ENCODE measurements at places on chromosomes 4 and X.

- DNase-seq: no peak
Measured at GRCh38 chrX:47175588-47175980, 18.0 kb upstream of the UBA1 start.

DNA sequence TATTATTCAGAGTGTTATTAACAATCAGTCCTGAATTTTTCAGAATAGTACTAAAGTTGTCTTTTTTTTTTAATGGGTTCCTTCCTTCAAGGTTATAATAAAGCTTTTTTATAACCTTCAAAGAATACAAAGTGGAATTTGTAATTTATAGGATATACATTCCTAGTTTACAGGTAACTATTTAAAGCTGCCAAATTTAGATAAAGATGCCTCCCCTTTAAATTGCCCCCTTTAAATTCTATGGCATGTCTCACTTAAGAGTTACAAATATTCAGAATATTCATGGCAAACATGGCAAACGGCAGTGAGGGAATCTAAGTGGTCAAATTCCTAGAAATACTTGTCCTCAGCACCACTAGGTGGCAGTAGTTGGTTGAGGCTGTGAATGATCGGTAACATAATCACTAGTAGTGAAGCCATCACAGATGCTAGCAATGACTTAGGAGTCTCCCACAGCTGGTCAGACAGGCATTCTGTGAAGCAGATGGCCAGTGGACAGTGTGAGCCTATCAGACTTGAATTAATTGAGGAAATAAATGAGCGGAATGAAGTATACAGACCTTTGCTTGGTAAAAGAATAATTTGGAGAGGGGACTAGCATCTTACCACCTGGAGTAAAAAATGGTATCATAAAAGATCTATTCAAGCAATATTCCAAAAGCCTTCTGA, 86.4 kb downstream of the CBR4 start:
- DNase-seq: peak; percentile 74

GRCh38 chr4:88381123-88381522, 2.5 kb downstream of the HERC6 start:
- DNase-seq: no peak

DNA sequence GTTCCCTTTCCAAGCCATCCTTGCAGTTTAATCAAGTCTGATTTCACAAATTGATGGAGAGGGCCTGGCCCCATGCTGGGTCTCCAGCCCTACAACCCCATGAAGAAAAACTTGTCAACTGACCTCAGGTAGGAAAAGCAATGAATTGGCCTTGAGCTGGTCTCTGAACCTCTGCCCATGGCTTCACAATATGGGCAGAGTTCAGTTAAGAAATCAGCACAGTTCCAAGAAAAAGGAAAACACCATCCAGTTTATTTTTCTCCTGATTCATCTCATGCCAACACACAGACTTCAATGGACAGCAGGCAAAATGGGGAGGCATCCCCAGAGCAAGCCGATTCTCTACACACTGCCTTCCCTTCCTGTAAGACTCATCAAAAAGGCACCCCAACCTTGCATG, 3.3 kb downstream of the RIPPLY1 start:
- DNase-seq: peak; percentile 0

GRCh38 chrX:3592184-3592583, 121.3 kb downstream of the PRKX start:
- no peak for DNase-seq

- DNase-seq: peak; percentile 26
Measured at GRCh38 chrX:22366166-22366702, 93.5 kb downstream of the CBLL2 start.

DNA sequence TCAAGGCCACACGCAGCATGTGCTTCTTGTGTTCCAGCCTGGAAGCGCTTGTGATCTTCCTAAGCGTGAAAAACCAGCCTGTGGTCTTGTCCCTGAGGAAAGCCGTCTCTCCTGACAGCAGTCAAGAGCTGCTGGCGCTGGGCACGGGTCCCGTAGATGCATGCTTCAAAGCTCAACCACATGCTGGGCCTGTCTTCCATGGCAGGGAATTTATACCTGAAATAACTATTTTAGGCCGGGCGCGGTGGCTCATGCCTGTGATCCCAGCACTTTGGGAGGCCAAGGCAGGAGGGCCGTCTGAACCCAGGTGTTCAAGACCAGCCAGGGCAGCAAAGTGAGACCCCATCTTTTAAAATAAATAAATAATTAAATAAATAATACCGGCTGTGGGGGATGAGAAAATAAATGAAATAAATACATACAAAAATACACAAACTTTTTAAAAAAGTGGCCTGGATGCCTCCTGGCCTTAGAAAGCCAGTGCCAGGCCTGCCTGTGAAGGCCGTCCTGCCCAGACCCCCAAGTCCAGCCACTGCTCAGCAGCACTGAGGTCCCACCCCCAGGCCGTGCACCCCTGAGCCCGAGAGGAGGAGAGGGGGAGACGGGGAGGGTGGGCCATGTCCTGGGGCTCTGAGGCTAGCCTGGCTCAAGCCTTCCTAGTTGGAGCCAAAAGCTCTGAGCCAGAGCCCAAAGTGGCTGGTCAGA, 10.4 kb downstream of the LRPAP1 start:
- DNase-seq: no peak

GRCh38 chrX:11040405-11040804, 70.7 kb upstream of the HCCS start:
- DNase-seq: no peak

GRCh38 chr4:98447648-98448047, 186.5 kb downstream of the RAP1GDS1 start:
- DNase-seq: no peak

- DNase-seq: no peak
Measured at GRCh38 chrX:150041208-150041607, 102.9 kb upstream of the EOLA2 start.

- DNase-seq: peak; percentile 86
Measured at GRCh38 chrX:124406294-124407014, 60.1 kb downstream of the SH2D1A start.

- DNase-seq: no peak
Measured at GRCh38 chr4:129394635-129395034, 298.7 kb downstream of the C4orf33 start.

- DNase-seq: no peak
Measured at GRCh38 chr4:151820004-151820403, 59.2 kb upstream of the GATB start.

DNA sequence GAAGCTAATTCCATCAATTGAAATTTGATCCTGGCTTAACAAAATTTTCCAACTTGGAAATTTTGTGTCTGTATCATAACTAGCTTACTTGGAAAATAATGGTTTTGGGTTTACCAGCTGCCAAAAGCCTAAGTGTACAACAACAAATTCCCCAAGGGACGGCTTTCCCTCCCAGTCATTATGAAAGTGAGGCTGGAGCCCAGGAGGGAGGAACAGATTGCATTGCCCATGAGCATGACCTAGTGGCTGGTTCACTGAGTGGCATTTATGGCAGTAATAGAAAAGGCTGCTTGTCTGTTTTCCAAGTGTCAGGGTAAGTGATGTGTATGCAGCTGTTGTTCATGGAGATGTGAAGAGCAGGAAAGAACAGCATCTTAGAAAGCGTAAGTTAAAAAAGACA, 70.8 kb upstream of the HHIP start:
- DNase-seq: no peak

DNA sequence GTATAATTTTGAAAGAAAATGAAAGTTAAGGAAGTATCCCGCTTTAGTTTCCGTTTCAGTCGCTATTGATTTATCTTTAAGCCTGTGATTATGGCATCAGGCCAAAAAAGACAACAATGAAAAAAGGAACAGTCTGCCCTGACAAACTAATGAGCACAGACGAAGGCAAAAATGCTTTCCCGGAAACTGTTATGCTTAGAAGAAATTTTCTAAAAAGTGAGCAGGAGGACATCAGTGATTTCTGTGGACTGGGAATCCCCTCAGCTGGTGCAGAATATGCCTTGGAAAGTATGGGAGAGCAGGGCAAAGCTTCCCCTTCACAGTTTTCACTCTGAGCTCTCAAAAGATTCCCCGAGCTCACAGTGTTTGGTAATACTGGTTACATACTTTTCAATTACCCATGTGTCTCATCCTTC, 5.1 kb upstream of the CXCL10 start:
- no peak for DNase-seq

DNA sequence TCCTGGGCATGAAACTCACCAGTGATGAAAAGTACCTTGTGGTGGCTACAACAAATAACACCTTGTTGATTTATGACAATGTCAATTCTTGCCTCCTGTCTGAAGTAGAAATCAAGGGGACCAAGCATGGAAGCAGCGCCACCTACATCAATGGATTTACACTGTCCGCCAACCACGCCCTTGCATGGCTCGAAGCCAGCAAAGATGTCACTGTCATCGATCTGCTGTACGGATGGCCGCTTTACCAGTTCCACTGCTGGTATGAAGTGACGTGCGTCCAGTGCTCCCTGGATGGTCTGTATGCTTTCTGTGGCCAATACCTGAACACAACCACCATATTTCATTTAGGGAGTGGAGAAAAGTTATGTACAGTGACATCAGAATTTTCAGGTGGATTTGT, 200.5 kb downstream of the NWD2 start:
- no peak for DNase-seq

- peak; percentile 10 for DNase-seq
Measured at GRCh38 chrX:44244008-44244407, 99.5 kb downstream of the EFHC2 start.

GRCh38 chrX:155612312-155613224, at the start of gene TMLHE:
TMLHE (minus strand) TSS chrX:155612952; CDS start chrX:155545276, 67,676 bp downstream.
- DNase-seq: peak; percentile 58

GRCh38 chr4:141810712-141811375, 174.5 kb downstream of the IL15 start:
- peak; percentile 30 for DNase-seq

DNA sequence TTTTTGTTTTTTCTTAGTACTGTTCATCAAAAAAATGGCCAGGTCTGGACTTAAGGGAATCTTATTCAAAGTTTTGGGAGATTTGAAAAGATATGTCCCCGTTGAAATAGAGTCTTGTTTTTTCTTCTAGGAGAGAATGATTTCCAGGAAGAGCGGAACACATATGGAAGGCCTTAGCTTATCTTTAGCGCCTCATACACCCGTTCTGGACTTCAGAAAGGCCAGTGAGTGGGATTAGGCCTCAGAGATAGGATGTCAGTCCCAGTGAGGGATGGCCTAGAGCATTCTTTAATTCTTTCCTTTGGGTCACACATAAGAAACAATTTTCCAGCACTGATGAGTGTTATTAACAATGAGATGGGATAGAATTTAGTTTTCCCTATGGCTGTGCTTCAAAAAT, 54.5 kb upstream of the HAND2 start:
- DNase-seq: no peak

DNA sequence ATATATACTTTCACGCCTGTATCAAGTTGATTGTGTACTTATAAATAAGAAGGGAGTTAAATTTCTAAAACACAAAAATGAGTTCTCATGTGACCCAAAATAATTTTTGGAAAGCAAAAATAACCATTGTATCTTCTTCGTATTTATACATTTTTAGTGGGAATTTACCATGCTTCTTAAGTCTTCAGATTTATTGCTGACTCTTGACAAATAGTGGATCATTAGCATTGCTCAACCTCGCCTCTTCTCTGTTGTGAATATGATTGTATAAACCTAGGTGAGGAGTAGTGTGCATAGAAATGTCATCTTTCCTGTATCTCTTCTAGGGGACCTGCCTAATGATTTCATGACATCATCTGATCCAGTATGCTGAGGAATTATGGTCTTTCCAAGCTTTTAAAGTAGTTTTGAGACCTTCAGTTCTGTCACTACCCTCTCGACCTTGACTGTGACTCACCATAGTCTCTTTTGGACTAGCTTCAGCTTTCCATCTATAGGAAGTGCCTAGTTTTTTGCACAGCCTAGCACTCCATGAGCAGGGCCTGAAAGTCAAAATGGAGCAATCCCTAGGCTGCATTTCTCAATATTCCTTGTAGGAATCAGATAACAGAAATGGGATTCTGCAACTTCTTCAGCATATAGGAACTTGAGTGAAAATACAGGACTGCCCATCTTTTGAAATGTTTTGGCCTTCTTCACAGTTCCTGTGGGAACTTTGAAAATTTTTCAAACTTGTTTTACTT, 157.6 kb downstream of the ARX start:
- peak; percentile 3 for DNase-seq

DNA sequence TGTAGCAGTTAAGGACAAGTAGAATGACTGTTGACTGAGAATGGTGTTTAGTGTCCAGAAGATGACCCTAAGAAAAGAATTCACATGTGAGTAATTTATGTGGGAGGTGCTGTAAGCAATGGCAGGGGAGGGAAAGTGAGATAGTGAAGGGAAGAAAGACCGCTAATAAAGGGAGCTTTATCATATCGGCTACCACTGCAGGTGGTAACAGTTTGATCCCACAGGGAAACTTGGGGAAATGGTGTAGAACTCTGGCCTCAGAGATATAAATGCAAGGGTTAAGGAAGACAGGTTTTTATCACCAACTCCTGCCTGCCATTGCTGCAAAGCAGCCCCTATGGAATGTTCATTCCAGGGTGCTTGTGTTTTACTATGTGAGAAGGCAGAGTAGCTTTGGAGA, 489.6 kb downstream of the STPG2 start:
- DNase-seq: no peak

- DNase-seq: no peak
Measured at GRCh38 chr4:87051121-87051713, 116.4 kb downstream of the AFF1 start.

DNA sequence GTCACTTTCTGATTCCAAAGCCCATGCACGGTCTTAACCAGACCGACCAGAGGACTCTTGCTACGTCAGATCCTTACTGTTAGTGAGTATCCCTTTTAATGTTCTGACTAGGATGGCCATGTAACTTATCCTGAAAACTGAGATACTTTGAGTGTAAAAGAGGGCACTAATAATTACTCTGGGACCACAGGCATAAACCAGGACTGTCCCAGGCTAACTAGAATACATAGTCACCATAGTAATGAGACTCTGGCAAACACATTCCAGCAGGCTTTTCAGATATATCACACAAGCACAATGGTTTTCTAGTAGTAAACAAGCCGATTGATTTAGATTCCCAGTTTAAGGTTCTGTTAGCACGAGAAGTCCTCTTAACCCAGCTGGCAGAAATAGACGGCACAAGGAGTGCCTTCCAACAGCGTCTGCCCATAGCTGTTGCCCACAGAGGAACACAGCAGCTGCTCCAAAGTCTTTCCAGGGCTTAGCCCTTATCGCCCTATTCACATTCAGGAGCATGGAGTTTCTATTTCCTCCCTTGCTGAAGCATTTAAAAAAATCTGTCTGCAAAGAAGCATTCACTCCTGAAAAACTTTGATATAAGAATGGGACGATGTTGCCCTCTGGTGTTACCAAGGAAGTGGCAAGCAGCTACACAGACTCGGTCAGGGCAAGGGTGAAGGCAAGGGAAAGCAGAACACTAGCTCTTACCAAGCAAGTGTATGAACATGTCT, 92.4 kb downstream of the CXCL13 start:
- DNase-seq: peak; percentile 66

- no peak for DNase-seq
Measured at GRCh38 chr4:95547715-95548471, 880 bp downstream of the UNC5C start.

GRCh38 chr4:184066584-184067300, 150.9 kb downstream of the ENPP6 start:
- no peak for DNase-seq

DNA sequence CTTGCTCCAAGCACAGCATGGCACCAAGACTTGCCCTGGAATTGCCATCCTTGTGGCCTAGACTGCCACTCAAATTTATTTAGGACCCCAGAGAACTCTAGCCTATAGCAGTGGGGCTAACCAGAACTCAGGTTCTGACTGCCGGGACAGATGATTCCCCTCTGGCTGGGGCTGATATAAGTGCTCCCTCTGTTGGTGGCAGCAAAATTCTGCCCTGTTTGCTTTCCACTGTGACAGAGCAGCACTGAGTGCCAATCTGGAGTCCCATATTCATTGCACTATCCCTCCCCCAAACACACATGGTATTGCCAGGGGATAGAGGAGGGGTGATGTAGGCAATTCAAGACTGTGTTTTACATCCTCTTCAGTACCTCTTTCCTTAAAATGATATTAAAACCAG, 1081.9 kb downstream of the FAT4 start:
- no peak for DNase-seq
